ELF-1 (cell line): ENCODE measurements at places on chromosomes 4 and X.

DNA sequence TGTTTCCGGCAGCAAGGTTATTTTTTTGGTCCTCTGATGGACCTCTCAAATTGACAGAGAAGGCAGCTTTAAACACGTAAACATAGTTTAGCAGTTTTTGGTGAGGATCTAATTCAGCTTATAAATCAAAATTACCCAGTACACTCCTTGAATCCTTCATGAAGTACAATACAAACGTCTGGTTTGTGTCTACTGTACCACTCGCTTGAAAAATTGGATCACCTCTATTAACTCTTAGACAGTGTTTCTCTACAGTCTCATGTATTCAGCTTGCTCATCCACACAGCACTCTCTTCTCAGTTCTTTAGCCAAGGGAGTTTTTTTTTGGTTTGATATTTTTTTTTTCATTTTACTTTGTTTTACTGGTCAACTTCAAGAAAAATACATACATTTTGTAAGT is 113.5 kb downstream of the RNF150 start:
- no peak for DNase-seq

- DNase-seq, result no peak
Observed at GRCh38 chr4:182496408-182496807, 253.2 kb downstream of the TENM3 start.

DNA sequence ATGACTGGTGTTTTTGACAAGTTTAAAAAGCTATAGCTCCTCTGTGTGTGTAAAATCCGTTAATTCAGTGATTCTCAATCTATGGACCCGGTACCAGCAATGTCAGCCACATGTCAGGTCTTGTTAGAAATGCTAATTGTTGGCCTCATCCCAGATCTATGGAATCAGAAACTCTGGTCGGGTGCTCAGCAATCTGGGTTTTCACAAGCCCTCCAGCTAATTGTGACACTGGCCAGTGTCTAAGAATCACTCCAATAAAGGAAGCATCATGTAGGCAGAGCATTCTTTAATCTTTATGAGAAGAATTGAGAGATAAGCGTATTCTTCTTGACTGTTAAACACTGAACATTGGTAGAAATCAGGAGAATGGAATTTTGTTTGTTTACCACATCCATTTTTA is 1498.2 kb upstream of the TENM3 start:
- no peak for DNase-seq

- DNase-seq, result no peak
Observed at GRCh38 chr4:109276482-109277095, 25.9 kb downstream of the COL25A1 start.

DNA sequence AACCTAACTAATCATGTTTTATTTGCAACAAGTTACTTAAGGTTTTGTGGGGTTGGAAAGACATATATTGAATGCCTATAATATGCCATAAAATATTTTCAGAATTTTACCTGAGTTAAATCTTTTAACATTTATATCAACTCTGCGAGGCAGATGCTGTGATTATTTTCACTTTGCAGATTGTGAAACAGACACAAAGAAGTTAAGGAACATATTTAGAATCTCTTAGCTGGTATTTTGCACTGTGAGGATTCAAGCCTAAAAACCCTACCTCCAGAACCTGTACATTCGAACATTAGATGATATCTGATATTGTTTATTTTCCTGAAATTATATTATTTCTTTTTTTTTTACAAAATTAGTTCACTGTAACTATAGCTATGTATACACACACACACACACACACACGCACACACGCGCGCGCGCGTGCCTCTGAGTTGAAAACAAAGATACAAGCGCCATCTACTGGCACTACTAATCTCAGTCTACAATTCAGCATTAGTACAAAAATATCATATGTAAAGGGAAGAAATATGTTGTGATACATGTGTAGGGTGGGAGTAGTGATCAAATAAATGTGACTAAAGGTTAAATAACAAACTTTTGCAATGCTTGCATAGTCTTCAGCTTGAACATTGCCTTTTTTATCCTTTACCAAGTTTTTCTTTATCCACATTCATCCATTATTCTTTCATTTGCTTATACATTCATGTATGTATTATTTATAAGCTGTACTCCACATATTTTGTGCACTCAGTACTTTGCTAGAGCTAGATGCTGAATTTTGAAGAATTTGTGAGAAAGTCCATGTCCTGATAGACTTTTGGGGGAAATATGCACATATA is 61.5 kb downstream of the ANXA10 start:
- peak; percentile 41 for DNase-seq
